ENCODE measurements at places on chromosomes 2 and 18. TPM values are rescaled to one million over a fixed set of nuclear protein-coding genes. Genes with fewer than 3 reads are reported as not detected.

Gene FARSB
- 13.5 TPM for total RNA-seq

Gene ZC3H6
- 2.9 TPM for total RNA-seq

Gene DCDC2C
- not detected for total RNA-seq

Gene CCDC85A
- total RNA-seq = 11.2 TPM
